ENCODE measurements at places on chromosomes 16 and 17. TPM values are rescaled to one million over a fixed set of nuclear protein-coding genes. Genes with fewer than 3 reads are reported as not detected.

CPSF4L gene
- not detected for total RNA-seq

DNA sequence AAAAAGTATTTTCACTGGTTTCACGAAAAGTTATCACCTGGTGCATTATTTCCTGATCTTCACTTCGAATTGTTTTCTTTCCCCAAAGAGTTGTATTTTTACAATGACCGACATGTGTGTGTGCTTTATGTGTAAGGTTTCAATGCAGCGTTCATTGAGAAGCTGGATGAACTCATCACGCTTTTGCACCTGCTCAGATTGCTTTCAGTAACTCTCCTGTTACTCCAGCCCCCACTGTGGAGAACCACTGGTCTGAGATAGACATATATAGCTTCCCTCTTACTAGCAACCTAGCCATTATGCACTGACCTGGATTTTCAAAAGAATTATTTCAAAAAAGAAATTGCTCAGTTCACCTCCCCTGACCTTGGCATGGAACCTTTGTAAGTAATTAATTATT lies 178.3 kb upstream of the CHMP6 start:
- DNase-seq = no peak

GRCh38 chr17:77151186-77151585 lies 10.4 kb downstream of the SEC14L1 start:
- no peak for DNase-seq

DNA sequence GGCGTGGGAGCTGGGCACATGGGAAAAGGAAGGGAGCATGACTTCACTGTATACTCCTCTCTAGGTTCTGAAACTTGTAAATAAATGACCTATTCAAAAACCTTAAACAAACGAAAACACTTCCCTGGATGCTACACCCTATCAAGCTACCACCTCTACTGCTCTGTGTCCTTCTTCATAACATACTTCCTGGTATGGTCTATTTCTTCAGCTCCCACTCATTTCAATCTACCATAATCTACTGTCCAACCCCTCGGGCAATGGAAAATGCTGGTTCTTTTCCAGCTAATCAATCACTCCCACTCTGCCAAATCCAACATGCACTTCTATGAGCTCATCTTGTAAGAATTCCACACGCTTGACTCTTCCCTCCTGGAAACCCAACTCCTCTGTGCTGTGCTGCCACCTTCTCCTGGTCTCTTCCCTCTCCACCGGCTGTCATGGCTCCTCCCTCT lies 42.4 kb downstream of the AMFR start:
- no peak for DNase-seq

ASGR1 gene
- total RNA-seq = 1.1 TPM

SLC5A10 gene
- not detected for total RNA-seq

CCL7 gene
- not detected for total RNA-seq

HSPB9 gene
- 0.36 TPM for total RNA-seq

PARN gene
- total RNA-seq = 40.7 TPM

VMO1 gene
- total RNA-seq = not detected

DNA sequence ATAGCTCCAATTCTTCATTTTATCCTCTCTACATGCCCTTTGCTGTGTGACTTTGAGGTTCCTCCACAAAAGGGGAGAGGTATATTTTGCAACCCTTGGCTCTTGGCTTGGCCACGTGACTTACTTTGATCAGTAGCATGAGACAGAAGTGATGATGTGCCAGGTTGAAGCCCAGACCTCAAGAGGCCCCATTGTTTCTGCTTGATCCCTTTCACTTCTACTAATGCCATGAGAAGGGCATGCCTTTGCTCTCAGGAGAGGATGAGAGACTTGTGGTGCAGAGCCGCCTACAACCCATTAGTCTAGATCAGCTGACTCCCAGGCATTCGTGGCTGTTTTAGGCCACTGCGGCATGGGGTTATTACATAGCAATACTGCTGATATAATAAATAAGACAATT lies 356.2 kb upstream of the SALL1 start:
- DNase-seq = no peak

MED9 gene
- total RNA-seq = 17.8 TPM

DNA sequence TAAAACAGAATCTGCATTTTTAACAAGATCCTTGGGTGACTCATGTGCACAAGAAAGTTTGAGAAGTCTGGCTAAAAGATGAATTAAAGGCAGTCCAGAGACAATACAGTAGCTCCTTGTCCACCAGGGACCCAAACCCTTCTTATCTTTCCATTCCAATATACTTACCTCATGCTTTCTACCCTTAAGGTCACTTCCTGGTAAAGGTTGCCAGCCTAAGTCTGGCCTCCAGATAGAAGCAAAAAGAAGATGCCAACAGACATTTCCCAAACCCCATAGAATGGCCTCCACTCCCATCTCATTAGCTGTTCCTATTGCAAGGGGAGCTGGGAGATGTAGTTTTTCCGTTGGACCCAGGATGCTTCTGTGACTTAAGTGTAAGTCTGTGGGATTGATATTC lies 101.4 kb upstream of the XYLT1 start:
- no peak for DNase-seq

GRCh38 chr16:85770741-85771140 lies 19.8 kb upstream of the C16orf74 start:
- no peak for DNase-seq

DNA sequence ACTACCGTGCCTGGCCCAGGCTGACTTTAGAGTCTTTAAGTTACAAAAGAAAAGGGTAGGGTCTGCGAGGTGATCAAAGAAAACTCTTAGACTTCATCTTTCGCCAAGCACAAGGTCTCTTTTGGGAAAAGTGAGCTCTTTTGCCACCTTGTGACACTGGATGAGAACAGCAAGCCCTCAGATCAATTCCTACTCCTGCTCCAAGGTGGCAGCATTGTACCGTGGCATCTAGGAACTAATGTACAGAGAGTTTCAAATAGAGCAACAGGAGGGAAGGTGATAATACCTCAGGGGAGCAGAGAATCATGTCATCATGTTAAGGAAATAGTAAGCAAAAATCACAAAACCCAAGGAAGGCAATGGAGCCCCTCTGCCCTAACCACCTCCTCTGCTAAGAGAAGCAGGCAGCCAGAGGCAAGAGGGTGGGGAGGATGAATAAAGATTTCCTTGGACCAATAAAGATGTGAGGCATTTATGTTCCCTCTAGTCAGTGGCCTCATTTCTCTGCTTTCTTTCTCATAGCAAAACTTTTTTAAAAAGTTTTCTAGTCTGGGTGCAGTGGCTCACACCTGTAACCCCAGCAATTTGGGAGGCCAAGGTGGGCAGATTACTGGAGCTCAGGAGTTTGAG lies 2.1 kb upstream of the C17orf78 start:
- DNase-seq = peak; percentile 51

DNA sequence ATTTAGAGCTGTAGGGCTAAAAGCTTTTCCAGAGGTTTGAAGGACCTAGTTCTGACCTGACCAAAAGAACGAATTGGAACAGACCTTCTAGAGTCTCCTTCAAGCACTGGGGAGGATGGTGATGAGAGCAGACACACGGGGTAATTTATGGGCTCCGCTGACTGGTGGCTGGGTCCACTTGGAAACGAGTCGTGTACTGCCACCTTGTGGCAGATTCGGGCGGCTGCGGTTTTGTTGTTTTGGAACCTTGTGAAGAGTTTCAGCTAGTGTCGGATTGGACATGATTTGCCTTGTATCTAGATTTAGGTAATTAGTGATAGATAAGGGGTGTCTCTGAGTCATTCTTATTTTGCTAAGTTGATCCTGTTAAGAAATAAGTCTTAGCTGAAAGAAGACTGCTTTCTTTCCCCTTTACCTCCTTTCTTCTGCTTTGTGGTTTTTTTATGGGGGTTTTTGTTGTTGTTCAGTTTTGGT lies 98.9 kb downstream of the AATF start:
- DNase-seq = peak; percentile 74

DNA sequence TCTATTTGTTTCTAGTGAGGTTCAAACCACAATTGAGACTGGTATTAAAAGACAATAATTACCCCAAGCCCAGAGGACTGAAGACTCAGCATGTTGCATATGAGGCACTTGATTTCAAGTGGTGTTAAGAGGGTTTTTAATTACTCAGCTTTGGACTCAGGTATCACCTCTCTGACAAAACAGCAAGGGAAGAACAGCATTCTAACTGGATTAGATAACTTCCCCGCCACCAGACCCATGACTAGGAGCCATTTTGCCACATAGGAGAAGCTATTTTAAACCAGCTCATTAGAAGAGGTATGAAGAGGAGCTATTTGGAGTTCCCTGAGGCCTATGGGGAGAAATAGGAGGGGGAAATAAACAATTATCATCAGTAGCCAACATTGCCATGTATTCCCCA lies 226.1 kb upstream of the TOX3 start:
- no peak for DNase-seq

TBC1D26 gene
- 0.31 TPM for total RNA-seq

KRT32 gene
- not detected for total RNA-seq

DNA sequence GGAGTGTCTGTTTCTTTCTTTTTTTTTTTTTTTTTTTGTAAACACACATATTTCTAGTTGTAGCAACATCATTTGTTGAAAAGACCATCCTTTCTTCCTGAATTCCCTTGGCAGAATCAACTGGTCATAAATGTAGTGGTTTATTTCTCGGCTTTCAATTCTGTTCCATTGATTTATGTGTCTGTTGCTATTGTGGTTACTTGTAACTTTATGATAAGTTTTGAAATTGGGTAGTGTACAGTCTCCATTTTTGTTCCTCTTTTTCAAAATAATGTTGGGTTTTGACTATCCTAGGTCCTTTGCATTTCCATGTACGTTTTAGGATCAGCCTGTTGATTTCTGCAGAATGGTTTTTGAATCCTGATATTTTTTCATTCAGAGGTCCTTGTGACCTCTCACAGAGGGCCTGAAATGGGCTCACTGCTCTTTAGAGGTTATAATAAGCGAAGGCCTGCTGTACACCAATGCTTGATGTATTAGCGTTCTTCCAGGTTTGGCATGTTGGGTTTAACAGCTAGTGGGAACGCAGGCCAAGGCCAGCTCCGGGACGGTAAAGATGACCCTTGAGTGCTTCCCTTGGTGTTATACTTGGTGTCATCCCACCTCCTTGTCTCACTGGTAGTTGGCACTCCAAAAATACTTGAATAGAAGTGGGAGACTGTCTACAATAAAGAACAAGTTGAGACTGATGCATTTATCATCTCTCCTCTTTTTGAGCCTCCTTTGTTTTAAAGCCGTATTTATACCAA lies 43.8 kb downstream of the ZNRF1 start:
- DNase-seq = no peak

TEKT1 gene
- not detected for total RNA-seq

DNA sequence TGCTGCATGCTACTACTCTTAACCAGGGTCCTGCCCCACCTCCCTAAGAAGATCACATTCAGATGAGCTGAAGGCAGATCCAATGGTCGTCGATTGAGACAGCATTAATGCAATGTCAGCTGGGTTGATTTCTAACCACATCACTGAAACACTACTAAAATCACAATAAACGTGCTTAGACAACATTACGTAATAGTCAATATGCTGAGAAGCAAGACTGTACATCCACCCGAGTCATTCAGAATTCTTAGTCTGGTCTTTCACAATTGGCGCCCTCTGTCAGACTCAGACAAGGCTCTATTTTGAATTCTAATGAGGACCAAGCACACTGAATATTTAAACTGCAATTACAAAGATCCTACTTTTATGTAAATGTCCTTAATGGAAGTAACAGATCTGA lies 205.2 kb downstream of the STX8 start:
- DNase-seq = no peak

BPTF gene
- 126 TPM for total RNA-seq

DNA sequence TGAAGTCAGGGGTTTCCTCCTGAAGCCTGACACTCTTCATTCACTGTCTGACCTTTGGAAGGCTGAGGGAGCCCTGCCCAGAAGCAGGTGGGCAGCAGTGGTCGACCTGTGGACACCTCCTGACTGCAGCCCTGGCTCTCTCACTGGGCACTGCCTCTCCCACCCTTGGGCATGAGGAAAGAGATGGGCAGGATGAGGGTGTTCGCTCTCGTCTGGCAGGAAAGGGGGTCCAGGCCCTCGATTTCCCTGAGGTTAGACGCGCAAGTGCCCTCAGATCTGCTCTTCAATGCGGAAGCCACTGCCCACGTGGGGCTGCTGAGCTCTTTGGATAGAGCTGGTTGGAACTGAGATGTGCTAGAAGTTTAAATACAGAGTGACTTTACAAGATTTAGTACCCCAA lies 171.9 kb downstream of the AHSP start:
- no peak for DNase-seq

GRCh38 chr17:32350666-32351418 lies 885 bp downstream of the ZNF207 start:
- no peak for DNase-seq

DNA sequence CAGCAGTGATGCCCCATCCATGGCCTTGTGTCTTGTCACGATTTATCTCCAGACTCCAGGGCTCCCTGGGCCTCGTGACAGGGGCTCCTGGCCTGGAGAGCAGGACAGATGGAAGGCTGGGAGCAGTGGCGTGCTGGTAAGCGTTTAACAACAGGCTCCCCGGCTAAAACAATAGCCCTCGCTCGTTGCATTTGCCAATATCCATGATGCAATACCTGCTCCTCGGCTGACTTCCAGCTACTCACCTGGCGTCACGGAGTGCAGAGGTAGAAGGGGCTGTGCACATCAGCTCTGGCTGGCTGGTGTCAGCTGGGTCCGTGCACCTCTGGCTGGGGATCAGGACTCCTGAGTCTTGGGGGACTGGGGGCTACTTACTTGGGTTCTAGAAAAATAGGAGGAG lies 1.5 kb upstream of the BICDL2 start:
- DNase-seq = no peak

PRDM7 gene
- not detected for total RNA-seq

DNA sequence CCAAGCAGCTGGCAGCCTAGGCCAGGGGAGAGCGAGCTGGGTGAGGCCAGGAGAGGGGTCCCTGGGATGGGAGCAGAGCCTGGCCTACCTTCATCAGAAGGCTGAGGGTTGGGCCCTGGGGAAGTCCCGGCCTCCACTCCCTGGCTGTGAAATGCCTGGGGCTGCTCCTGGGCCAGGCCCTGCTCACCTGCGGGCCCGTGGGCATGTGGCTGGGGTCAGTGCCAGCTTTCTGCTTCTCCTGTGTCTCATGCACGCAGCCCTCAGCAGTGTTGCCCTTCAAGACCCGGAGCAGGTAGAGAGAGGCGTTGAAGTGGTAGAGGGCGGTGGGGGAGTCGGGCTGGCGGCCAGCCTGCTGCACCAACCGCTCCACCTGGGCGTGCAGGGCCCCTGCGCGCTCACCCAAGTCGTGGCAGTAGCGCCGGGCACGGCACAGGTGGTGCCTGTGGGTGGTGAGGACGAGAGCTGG lies 12.4 kb downstream of the MYBBP1A start:
- DNase-seq = no peak

GRCh38 chr16:85309656-85310587 lies 197.7 kb upstream of the CIBAR2 start:
- peak; percentile 59 for DNase-seq

RNU2-1 gene
- 8,381 TPM for total RNA-seq

GRCh38 chr17:45792995-45793755 lies 9.1 kb downstream of the CRHR1 start:
- no peak for DNase-seq
